Activated T-helper 17 cell treated with anti-CD3 and anti-CD28 coated beads, Interleukin-2, amount 50 U/mL, for 72 hours (primary cell): ENCODE measurements at places on chromosomes 12 and 14.

DNA sequence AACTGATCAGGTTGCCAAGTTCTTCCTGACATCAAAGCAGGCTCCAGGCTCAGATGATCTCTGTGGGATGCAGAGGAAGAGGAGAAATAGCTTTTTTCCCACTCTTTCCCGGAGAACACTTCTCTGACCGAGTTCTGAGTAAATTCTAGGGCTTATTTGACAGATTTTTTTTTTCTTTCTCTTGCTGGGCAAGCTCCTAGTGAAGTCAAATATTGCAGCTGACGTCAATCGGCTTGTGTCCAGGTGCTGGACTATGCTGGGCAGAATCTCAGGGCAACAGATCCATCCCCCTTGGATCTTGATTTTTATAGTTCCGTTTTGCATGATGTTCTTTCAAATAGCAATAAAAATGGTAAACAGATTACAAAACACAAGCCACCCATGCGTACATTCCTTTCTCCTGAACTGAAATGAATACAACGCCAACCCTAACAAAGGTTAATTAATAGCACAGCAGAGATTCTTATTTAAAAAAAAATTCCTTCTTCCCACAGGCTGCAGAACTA, 182.2 kb downstream of the NOVA1 start:
- ATAC-seq: no peak

DNA sequence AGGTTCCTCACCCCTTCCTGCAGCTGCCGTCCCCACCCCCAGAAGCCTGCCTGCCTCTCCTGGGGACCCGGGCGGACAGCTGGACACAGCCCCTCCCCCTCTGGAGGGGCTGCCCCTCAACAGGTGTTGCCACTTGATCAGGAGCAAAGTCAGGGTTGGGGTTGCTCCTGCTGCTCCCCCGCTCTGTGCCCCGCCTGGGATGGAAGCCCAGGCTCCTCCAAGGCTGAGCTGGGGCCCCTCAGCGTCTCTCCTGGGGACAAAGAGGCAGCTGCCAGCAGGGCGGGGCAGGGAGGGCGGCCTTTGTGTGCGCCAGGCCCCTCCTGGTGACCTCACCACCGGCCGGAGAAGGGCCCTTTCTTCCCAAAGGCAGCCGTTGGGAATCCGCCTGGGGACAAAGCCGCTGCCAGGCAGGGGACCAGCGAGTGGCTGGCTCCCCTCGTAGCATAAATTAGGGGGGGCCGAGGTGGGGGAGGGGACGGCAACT, 13.7 kb downstream of the TRMT61A start:
- no peak for ATAC-seq

GRCh38 chr14:92692822-92693226, 55.6 kb downstream of the LGMN start:
- peak; percentile 39 for ATAC-seq

- ATAC-seq: no peak
These were observed 158.9 kb downstream of the SLC5A8 start for GRCh38 chr12:101051151-101051550.

DNA sequence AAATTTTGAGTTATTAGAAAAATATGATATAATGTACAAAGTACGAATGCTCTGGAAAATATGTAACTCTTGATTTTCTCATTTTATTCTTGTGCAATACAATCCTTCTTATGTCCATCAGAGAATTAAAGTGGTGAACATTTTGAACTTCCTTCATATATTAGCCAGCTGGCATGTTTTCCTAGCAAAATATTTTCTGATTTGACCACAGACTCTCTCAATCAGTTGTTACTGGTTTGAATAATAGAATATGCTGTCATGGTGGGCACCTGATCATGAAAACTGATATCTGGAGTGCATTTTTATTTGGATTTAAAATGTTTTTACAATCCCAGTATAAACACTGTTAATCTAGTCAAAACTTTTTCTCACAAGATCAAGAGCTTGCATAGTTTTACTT, 24.2 kb downstream of the PARPBP start:
- ATAC-seq: no peak

GRCh38 chr12:119211884-119212283, 33.2 kb downstream of the HSPB8 start:
- no peak for ATAC-seq

GRCh38 chr14:48967419-48967818, 618.8 kb downstream of the RPS29 start:
- ATAC-seq: no peak

DNA sequence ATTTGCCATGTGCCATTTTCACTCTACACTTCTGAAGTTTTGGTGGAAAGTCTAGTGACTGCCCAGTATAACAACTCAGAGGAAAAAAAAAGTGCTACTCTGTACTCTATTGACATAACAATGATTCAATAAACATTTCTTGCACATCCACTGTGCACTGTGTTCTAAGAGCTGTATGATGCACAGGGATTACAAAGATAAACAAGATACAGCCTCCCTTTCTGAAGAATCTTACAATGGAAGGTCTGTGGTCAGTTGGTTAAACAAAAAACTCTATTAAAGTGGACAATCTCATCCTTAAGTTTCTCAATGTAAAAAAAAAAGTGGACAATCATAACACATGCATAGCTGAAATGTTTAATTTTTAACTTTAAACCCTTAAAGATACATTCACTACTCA, 105.7 kb upstream of the RASSF8 start:
- no peak for ATAC-seq
